ENCODE measurements at places on chromosomes 2 and 18. TPM values are rescaled to one million over a fixed set of nuclear protein-coding genes. Genes with fewer than 3 reads are reported as not detected.

- DNase-seq: no peak
Observed at GRCh38 chr2:194105358-194105757, 1551.7 kb upstream of the SLC39A10 start.

- DNase-seq: no peak
Observed at GRCh38 chr2:196286821-196287220, 115.4 kb upstream of the STK17B start.

DNA sequence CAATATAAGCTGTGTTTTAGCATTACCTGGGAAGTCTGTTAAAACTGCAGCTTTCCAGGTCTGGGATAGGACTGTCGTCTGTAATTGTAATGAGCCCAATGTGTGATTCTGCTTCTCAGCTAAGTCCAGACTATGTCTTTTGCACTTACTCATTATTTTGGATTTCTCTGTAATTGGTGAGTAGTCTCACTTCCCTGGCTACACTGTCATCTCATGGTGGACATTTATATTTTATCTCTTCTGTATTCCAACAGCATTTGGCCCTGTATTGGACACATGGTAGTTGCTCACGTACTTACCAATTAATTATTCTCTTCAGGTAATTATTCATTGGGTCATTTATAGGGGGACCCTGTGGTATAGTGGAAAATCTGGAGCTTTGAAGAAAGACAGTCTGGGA is 28.0 kb downstream of the LHCGR start:
- no peak for DNase-seq

- DNase-seq: no peak
Observed at GRCh38 chr2:30031184-30031583, 109.8 kb upstream of the ALK start.

- no peak for DNase-seq
Observed at GRCh38 chr2:168149150-168149974, 98.0 kb downstream of the STK39 start.

DNA sequence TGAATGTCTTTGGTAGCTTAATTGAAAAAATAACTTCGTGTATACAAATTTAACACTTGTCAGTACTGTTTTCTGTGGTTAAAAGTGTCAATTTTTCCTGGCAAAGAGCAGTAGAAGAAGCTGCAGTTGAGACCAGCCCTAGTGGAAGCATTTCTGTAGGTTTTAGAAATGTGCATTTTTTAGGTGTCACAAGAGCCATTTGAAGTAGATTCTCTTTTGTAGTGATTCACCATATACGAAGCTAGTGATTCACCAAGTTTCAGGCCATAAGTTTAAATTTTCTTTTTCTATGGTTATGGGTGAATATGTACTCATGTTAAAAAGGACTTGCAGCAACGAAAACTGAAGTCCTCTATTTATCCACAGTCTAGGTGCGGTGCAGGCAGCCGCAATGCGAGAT is 4.2 kb downstream of the NABP1 start:
- DNase-seq: no peak

DNA sequence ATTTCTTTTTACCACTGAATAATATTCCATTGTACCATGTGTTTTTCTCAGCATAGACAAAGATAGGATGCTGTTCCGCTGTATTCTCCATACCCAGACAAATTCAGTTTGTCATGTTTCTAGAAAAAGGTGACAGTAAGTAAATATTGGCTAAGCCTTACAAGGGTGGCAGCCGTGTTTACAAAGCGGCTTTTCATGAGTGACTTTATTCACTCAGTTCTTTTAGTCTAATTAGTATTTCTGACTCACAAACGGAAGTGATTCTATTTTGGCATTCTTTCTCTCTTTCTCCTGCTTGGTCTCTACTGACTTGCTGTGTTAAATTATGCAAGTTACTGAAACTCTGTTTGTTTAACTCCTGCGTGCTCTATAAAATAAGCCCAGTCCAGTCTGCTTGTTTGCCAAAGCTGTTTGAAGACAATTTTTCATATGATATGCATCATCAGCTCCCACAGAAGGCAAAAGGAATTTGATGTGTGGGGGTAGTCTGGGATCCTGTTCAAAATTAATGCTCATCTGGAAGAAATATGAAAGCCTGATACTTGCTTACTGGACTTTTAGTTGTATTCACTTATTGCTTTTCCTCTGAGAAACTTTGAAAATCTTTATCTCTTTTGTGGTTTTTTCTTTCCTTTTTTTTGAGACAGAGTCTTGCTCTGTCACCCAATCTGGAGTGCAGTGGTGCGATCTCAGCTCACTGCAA is 2.3 kb upstream of the PLEKHH2 start:
- no peak for DNase-seq

GRCh38 chr2:102166189-102166845 is 20.5 kb upstream of the IL1RL2 start:
- no peak for DNase-seq

GRCh38 chr2:150090031-150090430 is 397.4 kb downstream of the RND3 start:
- no peak for DNase-seq

- no peak for DNase-seq
Observed at GRCh38 chr18:51425475-51425874, 228.0 kb upstream of the MEX3C start.

DNA sequence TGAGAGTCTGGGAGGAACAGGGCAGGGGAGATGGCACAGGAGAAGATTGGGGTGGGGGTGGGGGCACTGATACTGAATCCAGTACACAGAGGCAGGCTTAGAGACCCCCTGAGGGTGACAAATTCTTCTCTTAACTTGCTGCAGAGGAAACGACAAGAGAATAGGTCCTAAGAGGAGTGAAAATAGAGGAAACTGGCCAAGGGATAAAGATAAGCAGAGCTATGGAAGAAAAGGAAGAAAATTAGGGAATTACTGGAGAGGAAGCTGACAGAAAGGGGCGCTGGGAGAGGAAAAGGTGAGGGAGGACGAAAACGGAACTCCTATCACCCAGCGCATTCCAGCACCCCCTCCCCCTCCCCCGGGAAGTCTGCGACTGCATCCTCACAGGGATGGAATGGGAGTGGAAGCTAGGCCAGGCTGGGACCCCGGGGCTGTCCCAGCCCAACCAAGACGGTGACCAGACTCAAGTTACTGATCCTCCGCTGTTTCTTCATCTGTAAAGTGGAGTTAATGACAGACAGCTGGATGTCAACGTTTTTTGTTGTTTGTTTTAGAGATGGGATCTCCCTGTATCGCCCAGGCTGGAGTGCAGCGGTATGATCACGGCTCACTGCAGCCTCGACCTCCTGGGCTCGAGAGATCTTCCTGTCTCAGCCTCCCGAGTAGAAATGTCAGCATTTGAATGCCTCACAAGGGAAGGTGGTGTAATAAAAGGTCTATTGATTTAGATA is 2.6 kb upstream of the EMX1 start:
- DNase-seq: no peak

DNA sequence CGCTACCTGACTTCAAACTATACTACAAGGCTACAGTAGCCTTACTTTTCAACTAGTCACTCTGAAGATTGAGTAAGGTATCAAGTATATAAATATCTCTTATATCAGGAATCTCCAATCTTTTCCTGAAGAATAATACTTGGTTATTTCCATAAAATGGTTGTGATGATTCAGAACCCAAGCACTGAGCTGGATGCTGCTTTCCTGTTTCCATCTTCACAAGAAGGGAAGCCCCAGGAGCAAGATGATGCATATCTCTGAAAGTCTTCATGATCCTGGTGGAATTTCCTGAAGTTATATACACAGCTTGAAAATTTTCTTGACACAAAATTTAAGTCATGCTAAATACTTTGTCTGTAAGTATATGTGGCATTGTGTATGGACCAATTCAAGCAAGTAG is 243.9 kb upstream of the TANK start:
- no peak for DNase-seq

DNA sequence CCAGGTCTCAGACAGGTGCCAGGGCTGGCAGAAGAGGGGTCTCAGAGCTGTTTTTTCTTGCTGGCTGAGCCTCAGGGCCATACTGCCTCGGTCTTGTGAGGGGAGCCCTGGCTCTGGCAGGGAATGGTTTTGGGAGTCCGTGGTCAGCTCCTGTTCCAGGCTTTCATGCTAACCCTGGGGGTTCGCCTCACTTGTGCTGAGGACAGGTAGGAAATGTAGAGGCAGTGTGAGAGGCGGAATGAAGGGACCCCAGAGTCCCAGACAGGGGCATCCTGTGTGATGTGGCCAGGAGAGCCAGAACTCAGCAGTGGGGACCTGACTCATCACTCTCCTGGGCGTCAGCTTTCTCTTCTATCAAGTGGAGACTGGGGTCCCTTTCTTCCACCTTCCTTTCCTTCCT is 5.7 kb upstream of the CELF4 start:
- no peak for DNase-seq

GRCh38 chr2:143842836-143843235 is 677.1 kb downstream of the ZEB2 start:
- DNase-seq: no peak

DNA sequence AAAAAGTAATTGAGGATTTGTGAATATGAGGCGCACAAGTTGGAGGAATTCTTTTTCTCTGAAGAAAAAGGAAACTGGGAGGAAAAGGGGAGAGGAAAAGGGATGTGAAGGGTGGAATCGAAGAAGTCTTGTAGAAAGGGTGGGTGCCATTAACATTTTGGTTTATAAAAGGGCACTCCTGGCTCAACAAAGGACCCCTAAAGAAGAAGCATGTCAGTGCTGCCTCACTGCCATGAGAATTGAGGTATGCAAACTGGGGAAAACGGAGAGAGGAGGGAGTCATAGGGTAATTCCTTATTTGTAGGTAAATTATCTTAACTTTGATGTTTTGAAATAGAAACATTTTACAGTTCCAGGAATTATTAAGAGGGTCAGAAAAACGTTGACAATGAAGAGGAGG is 207.2 kb downstream of the NAPG start:
- no peak for DNase-seq

GRCh38 chr2:66201242-66201641 is 233.7 kb upstream of the MEIS1 start:
- DNase-seq: no peak

Gene TRIB2
- 31.1 TPM for total RNA-seq

Gene GPAT2
- 5.3 TPM for total RNA-seq

Gene UGT1A10
- not detected for total RNA-seq

Gene FEV
- not detected for total RNA-seq

Gene DSG1
- 1.3 TPM for total RNA-seq

Gene WNT10A
- total RNA-seq: not detected

Data from left ventricle myocardium inferior (tissue), 1 donor.